ENCODE measurements at places on chromosomes 3 and 15. TPM values are rescaled to one million over a fixed set of nuclear protein-coding genes. Genes with fewer than 3 reads are reported as not detected.

FGF7 gene
- not detected for total RNA-seq

TUSC7 gene
- not detected for total RNA-seq

RLBP1 gene
- not detected for total RNA-seq

ACKR2 gene
- total RNA-seq: 0.20 TPM

CKMT1B gene
- not detected for total RNA-seq
